ENCODE measurements at places on chromosomes 2 and 18.

- no peak for DNase-seq
These were observed 90.1 kb downstream of the ACVR1 start for GRCh38 chr2:157785866-157786662.

- no peak for DNase-seq
These were observed 925.5 kb downstream of the SLC4A3 start for GRCh38 chr2:220552790-220553535.

DNA sequence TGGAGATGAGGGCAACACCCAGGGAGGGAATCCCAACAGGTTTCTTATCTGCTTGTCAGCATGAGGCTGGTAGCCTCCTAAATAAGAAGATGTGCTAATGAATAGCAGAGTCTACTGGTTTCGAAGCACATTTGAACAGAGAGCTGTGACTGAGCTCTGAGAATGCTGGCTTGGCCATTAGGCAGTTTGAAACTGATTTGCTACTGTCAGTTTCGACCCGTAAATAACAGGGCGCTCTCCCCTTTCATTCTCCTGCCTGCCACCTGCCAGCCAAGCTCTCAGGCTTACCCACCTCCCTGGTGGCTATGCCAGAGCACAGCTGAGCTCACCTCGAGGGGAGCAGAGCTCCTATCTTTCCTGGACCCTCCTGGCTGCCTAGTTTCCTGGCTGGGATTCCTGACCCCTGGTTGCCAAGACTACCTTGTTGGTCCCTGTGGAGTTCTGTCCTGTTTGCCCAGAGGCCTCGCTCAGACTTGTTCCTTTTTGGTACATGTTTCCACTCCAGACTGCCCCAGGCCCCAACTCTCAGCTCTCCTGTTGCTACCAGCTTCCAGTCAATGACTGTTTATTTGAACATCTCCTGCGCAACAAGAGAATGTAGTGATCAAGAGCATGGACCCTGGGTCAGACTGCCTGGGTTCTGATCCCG lies 102.3 kb upstream of the ALPP start:
- DNase-seq: no peak

DNA sequence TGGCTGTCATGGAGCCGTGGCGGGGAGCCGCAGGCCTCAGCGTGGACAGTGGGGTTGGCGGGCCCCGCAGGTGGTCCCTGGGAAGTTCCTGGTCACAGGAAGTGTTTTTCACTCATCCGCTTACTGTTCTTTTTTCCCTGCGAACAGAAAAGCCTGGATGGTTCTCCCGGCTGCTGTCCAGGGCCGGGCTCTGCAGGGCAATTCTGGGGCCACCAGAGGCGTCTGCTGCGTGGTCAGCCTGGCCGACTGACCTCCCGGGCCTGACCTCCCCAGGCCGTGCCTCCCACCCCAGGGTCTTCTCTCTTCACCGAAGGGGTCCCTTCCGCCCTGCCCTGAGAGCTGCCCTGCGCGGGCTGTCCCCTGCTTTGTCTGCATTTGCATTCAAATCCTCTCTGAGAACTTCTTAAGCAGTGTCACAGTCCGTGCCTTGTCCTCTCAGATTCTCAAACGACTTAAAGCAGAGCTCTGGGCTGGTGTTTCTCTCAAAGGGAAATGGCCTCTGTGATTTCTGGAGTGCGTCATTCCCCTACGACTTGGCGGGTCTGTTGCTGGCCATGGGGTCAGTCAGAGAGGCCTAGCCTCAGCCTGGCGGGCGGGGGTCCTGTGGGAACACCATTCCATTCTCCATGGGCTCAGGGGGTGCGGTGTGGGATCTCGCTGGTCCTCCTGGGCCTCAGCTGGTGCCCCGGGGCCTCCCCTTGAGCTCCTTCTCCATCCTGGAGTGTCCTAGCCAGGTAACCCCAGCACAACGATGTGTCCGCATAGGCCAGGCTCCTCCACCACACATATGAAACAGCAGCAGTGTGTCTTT lies 38.3 kb downstream of the KLHL29 start:
- DNase-seq: no peak

DNA sequence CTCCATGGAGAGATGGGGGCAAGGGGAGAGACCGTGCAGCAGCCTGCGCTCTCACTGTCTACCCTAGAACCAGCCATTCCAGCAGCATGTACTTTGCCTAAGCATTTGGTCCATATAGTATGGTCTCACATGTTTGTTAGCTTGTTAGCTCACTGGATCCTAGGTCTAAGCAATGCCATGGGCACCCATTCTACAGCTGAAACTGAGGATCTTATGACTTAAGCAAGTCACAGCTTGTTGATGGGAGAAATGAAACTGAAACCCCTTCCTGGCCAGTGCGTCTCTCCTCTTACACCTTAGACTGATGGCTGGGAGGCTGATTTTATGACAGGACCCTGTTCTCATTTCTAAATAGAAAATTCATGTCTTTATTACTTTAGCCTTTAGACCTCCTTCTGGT lies 90.1 kb downstream of the EPAS1 start:
- no peak for DNase-seq

DNA sequence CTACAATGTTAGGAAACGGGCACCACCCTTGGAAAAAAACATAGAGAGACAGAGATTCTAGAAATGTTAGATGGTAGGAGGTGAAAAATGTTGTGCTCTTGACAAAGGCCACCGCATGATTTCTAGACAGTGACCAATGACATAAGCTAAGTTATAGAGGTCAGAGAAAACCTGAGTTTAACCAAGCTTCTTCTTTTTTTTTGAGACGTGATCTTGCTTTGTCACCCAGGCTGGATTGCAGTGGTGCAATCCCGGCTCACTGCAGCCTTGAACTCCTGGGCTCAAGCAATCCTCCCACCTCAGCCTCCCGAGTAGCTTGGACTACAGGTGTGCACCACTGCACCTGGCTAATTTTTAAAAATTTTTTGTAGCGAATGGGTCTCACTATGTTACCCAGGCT lies 13.0 kb downstream of the FER1L5 start:
- DNase-seq: no peak

DNA sequence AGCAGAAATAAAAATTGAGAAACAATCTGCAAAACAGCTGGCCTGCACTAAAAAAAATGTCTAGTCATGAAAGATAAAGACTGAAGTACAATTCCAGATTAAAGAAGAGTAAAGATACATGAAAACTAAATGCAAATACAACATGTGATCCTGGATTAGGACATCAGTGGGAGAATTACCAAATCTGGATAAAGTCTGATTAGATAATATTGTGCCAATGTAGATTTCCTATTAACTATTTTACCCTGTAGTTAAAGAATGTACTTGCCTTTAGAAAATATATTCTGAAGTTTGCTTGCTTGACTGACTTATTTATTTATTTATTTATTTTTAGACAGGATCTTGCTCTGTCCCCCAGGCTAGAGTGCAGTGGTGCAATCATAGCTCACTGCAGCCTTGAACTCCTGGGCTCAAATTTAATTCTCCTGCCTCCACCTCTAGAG lies 58.7 kb downstream of the ASXL2 start:
- DNase-seq: no peak

DNA sequence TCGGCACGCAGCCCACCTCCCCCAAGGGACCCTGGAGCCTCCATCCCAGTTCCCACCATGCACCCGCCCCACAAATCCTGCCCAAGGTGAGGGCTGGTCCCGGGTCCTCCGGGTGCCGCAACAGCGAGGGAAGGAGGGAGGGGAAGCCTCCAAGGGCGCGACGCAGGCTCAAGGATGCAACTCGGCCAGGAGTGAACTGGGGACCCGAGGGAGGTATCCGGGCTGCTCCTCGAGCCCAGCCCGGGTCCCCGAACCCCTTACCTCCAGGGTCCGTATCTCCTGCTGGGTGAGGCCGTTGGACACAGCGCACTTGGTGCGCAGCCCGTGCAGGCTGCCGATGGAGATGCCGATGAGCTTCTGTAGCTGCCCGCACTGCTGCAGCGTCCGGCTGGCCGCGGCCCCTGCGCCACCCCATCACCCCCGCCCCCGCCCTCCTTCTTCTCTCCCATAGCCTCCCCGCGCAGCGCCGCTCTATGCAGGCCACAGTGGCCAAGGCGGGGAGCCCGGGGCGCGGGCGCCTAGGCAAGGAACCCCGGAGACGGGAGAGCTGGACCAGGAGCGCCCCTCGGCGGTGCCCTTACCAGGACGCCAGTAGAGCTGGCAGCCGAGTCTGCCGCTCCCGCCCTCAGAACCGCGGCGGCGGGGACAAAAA lies 124.1 kb downstream of the ANKRD30BL start:
- no peak for DNase-seq

DNA sequence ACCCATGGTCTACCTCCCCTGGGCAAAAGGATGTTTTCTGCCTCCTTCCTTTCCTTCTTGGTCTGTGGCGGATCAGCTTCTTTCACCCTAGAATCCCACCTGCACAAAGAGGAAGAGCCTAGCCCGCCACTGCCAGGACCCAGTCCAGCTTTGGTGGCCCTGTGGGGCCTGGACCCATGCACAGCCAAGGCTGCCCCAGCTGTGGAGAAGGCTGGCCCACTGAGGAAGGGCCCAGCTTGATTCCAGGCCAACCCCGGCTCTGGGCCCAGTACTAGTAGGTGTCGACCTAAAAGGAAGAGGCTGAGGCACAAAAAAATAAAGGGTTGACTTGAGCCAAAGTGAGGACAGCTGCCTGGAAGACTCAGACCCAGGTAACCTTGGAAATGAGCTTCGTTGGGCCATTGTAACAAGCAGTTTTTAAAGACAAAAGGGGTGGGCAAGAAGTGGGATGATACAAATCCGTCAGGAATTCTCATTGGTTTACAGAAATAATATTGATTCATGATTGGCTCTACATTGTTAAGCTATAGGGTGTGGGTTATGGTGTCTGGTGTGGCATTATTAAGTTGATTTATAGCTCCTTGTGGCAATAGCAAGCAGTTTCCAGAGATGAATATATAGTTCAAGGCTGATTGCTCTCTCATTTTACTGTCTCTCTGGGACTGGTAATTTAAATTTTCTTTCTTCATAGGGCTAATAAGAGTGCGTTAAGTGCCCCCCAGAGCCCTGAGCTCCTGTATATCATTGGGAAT lies 29.8 kb upstream of the MAL start:
- DNase-seq: no peak

DNA sequence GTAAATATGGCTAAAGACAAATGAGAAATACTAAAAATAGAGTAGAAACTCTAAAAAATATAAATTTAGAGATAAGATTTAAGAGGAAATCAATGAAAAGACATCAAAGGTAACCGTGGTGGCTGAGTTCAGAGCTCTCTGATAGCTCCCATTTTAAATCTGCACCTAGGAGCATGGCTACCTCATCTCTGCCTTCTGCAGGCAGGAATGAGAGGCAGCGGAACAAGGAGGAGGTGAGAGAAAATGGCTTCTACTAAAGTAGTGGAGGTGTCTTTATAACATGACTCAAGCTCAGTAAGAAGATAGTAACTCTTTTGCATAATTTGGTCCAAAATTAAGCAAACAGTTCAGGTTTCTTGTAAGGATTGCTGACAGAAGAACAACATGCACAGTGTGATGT lies 758.7 kb upstream of the FSHR start:
- DNase-seq: no peak

GRCh38 chr2:240814280-240814679 lies 5.7 kb downstream of the KIF1A start:
- no peak for DNase-seq

DNA sequence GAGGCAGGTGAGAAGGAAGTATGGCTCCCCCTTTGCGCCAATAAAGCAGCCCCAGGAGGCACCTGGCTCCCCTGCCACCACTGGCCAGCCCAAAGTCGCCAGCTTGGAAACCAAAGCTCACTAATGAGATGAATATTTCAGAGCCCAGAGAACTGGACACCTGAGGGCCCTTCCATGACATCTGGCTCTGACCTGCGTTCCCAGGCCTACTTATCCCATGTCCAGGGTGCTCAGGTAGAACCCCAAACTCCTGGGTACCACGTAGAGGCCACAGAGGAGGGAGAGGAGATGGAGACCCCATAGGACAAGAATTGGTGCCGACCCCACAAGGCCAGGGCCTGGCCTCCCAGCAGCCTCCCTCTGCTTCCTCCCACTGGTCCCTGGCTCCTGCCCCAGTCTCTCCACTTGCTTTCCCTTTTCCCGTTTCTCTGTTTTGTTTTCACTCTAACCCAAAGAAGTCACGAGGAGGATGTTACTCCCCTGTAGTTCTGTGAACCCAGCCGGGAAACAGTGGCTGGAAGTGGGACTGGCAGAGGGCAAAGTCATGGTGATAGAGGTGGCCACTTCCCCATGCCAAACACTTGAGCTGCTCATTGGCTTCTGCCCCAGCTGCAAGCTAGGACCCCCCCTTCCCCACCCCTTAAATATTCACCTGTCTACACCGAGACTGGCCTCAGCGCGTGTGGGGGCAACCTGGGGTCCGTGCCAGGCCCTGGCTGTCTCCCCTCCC lies 820 bp downstream of the TMBIM1 start:
- no peak for DNase-seq

DNA sequence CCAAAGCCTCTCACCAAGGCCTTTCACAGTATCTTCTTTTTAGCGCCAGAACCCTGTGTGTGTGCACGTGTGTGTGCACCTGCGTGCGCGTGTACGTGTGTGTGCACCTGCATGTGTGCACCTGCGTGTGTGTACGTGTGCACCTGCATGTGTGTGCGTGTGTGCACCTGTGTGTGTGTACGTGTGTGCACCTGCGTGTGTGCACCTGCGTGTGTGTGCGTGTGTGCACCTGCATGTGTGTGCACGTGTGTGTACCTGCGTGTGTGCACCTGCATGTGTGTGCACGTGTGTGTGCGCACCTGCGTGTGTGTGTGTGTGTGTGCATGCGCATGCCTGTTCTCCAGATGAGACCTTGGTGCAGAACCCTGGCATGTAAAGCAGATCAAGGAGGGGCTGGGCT lies 131.4 kb upstream of the HDAC4 start:
- DNase-seq: no peak

DNA sequence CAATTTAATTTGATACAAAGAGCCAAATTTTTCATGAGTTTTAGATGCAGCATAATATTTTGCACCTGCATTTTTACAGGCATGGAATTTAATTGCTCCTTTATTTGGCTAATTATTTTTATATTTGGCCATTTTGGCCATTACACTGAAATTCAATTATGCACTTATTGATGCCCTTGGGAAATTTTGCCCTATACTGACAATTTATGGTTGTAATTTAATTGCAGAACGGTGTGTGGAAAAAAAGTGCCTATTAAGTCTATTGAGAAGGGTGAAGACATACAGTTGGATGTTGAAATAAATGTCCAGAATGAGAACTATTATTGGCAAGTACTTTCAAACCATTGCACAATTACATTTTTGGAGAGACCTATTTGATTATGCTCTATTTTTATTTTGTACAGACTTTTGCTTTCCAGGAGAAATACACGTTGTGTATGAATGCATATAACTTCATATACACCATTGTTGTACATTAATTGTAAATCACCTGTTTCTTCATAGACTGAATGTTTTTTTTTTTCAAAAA lies 1319.3 kb upstream of the CDH2 start:
- DNase-seq: no peak

Data from activated T-helper 1 cell treated with anti-CD3 and anti-CD28 coated beads, Interleukin-2, amount 50 U/mL, for 16 hours (primary cell).